LHCN-M2 (cell line): ENCODE measurements at places on chromosomes 6 and 20. TPM values are rescaled to one million over a fixed set of nuclear protein-coding genes. Genes with fewer than 3 reads are reported as not detected.
A peak's percentile ranks its signal among the peaks of the same experiment; 100 is the strongest.

The STX16 gene
- total RNA-seq: 18.4 and 21.5 TPM in 2 replicates

DNA sequence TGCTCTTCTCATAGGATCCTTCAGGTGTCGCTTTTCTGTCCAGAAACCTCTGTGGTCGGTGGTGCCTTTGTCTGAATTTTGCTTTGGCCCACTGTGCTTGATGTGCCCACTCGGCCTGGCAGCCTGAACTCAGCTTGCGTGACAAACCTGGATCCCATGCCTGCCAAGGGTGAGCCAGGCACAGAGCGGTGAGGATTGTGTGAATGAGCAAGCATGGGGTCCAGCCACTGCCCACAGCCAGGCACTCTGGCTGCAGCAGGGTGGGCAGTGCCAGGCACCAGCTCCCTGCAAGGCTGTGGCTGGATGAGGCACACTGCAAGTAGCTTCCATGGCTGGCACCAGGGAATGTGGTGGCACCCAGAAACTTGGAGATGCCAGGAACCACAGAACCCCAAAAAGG is 110.3 kb downstream of the THEMIS start:
- no peak for DNase-seq

DNA sequence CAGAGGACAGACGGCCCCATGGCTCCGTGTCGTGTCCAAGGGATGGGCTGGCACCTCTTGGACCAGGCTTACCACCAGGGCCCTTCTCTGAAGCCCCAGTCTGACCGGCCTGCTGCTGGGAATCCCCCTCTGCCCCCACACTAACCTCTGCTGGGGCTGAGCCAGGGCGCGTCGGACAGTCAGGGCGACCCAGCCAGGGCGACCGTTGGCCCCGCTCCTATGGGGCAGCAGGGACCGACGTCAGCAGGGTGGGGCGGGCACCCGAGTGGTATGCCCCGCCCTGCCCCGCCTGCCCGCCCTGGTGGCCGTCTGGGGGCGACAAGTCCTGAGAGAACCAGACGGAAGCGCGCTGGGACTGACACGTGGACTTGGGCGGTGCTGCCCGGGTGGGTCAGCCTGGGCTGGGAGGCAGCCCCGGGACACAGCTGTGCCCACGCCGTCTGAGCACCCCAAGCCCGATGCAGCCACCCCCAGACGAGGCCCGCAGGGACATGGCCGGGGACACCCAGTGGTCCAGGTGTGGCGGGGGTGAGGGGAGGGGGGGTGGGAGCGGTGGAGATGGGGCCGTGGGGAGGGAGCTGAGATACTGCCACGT is at the start of gene SLC17A9:
SLC17A9 (plus strand) TSS at position 337 of the 595 bp plus-strand sequence; CDS start at position 459, 122 bp downstream.
- no peak for DNase-seq

The WTAP gene
- total RNA-seq: 81.4 and 90.3 TPM in 2 replicates

The NOTCH4 gene
- 0.26 and 1.1 TPM in 2 replicates for total RNA-seq

DNA sequence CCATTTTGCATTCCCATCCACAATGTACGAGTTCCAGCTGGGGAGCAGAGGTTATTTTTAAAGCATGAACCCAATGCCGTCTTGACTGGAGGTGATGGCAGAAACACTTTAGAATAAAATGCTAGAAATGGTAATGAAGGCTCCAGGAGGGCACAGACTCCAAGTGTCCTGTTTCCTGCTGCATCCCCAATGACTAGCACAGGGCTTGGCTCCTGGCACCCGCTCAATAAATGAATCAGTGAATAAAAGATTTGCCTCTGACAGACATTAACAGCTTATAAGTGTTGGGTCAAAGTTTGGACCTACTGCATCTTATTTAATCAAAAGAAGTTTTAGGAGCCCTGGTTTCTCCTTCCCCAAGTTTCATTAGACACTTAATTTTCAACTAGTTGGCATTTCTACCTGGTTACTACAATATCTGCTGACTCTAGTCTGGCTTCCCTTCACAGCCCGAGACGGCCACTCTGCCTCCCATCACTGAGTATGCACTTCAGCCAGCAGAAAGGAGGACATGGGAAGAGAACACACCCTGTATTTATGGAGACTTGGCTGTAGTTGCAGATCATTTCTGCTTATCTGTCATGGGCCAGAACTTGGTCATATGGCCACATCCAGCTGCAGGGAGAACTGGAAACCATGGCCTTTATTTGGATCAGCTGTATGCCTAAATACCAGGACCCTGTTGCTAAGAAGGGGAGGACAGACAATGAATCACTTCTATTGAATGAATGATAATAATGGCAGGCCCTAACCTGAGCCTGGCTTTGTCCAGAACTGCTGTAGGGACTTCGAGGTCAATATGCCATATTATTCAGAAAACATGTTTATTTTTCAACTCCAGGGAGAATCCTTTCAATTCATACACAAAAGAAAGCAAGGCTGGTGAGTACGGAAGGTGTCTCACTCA is 63.1 kb downstream of the TTI1 start:
- peak; percentile 60 for DNase-seq

The HSPA1L gene
- 0.71 and 1.5 TPM in 2 replicates for total RNA-seq

DNA sequence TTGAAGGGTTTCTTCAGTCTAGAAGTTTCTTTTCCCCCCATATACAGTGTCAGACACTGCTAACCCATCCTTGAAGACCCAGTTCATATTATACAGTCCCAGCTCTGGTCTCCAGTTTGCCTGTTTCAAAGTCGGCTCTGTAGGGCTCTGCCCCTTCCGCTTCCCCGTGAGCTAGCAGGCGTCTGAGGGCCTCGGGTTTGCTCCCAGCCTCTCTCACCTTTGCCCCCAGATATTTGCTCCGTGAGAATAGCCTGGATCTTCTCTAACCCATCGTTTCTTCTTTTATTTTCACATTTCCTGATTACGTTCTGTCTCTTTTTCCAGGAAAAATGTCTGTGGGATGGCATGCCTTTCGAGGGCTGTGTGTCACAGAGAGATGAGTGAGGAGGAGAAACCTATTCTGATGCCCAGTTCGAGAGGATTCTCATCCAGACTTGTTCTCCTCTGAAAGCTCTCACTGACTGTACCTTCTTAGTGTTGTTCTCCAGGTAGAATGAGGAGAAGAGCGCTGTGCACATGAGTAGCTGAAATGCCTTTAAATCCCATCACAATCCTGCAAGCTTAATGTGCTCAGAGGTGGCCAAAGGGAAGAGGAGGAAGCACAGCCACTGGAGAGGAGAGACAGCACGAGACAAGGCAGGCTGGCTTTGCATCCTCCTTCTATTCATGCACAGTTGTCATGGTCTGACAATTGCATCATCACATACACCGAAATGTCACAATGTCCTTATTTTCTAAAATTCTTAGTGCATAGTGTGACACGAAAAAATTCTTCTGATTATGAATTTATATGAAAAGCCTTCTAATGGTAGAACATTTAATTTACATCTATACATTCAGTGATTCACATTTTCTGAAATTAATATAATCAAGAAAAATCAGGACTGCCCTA is 171.1 kb downstream of the FOXA2 start:
- no peak for DNase-seq

The CLPSL1 gene
- not detected in 2 replicates for total RNA-seq

DNA sequence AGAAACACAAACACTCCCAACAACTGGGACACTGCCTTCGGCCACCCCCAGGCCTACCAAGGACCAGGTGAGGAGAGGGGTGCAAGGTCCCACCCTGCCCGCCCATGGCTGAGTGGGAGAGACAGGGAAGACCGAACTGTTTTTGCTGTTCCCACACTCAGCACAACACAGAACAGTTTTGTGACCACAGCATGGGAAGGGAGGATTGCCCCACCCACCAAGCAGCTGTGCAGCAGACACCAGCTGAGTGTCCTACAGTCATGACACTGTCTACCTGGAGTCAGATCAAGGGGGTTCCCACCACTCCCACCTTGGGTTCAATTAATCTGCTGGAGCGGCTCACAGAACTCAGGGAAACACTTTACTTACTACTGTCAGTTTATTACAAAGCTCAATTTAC is 73.9 kb downstream of the SNX9 start:
- no peak for DNase-seq

- no peak for DNase-seq
Measured at GRCh38 chr20:1215386-1216170, 10.3 kb upstream of the RAD21L1 start.

The TSPO2 gene
- not detected in 2 replicates for total RNA-seq

GRCh38 chr6:90109141-90109540 is 187.5 kb downstream of the BACH2 start:
- DNase-seq: no peak

GRCh38 chr20:16444057-16444777 is 129.0 kb downstream of the KIF16B start:
- DNase-seq: no peak

The TP53INP2 gene
- 2.2 and 3.9 TPM in 2 replicates for total RNA-seq

GRCh38 chr6:63514488-63515173 is 57.6 kb upstream of the LOC128125822 start:
- no peak for DNase-seq

The MAP3K5 gene
- total RNA-seq: 51.5 and 68.5 TPM in 2 replicates

DNA sequence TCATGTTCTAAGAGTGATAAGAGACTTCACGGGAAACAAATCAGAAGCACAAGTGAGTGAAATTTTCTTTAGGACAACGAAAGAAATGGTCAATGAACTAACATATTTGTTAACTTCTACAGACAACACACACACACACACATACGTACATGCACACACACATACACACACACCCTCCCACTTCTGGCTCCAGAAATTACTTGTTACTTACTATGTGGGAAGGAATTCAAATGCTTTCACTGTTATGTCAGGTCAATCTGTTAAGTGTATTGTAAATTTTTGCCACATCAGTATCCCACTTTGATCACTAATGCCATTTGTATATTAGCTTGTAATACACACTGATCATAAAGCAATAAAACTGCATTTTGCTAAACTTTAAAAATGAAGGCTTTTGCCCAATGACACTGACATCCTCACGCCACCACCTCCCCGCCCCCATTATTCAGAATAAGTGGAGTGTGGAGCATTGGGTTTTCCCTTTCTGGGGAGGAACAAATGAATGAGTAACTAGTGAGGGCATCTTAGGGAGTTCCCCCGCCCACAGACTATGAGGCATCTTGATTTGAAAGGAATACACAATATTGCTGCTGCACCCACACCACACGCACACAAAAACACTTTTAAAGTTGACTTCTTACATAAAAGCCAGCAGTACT is 76.2 kb downstream of the ATXN1 start:
- DNase-seq: peak; percentile 49

- no peak for DNase-seq
Measured at GRCh38 chr20:36277546-36277945, 28.6 kb upstream of the DLGAP4 start.

The PACRG gene
- 0.75 TPM in 1 of 2 replicates, not detected in the other for total RNA-seq

GRCh38 chr6:158284876-158285655 is 27.2 kb upstream of the TULP4 start:
- peak; percentile 22 for DNase-seq

The WFDC6 gene
- not detected in 2 replicates for total RNA-seq

- DNase-seq: peak; percentile 81
Measured at GRCh38 chr20:6045566-6045965, 8.3 kb downstream of the LRRN4 start.

GRCh38 chr6:54716877-54717276 is 129.7 kb upstream of the FAM83B start:
- no peak for DNase-seq

DNA sequence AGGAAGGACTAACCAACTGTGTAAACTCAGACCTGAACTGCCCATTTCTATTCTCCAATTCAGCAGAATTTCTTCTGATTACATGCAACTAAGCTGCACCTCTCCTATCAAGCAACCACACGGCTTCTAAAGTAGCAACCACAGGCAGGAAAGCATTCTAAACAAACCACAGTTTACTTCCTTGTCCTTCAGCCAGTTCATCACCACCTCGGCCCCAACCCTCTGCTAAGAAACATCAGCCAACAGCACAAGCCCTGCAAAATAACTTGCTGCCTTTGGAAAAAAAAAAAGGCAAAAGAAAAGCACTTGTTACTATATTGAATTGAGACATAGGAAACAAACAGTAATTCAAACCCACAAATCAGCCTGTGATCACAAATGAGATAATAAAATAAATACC is 140.3 kb downstream of the NFATC2 start:
- DNase-seq: no peak
